NCI-H446 (cell line): ENCODE measurements at places on chromosomes 5 and 9.

GRCh38 chr5:174601946-174602345 lies 122.4 kb upstream of the MSX2 start:
- DNase-seq: no peak

DNA sequence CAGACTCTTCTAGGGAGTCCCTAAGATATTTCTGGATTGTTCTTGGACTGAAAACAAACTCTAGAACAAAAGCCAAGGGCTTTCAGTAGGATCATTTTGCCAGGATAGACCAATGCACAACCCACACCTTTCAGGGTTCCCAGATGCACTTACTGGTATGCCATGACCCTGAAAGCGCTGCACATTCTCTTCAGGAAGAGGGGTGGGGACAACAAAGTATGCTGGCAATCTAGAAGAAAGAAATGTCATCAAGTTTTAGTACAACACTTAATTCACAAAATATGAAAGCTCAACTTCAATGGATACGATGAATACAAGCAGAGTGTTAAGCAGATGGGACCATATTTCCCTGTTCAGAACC lies 57.2 kb downstream of the MTMR12 start:
- DNase-seq: no peak

DNA sequence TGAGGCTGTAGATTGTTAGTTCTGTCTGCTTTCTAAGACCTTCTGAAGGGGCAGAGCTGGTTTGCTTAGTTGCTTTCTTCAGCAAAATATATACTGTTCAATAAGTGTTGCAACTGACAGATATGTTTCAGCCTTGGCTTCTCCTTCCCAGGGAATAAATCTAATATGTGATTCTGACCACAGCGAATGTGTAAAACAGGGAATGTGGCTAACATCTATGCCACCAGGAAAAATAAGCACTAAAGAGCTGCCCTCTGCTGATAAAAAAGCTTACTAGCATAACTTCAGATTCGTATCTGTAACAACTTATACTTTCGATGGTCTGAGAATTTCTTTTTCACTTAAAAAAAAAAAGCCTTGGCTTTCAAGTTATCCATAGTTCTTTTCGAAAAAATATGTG lies 13.0 kb upstream of the OSMR start:
- DNase-seq: no peak

- DNase-seq: peak; percentile 30
Measured at GRCh38 chr5:23139338-23140171, 286.4 kb upstream of the CDH12 start.

- no peak for DNase-seq
Measured at GRCh38 chr5:19104948-19105347, 883.1 kb downstream of the CDH18 start.

- no peak for DNase-seq
Measured at GRCh38 chr5:7682379-7682778, 168.6 kb downstream of the CFAP90 start.
